ENCODE measurements at places on chromosomes 12 and 14.

DNA sequence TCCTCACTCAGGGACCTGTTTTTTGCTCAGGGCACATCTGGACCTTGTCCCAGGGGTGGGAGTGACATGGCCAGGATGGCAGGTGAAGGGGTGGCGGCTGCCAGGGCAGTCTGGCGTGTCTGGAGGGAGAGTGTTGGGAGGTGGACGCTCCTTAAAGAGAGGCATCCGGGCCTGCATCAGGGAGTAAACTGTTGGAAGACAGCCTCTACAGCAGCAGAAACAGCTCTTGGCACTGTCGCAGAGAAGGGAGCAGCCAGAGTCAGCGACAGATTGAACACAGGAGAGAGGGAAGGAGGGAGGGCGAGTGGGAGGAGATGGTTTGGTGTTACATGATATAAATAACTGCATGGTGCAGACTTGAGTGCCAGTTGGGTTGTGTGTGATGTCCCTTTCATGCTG is 52.8 kb downstream of the IGF1 start:
- peak; percentile 4 for DNase-seq

GRCh38 chr14:35149239-35149638 is 26.9 kb downstream of the PRORP start:
- DNase-seq = no peak

DNA sequence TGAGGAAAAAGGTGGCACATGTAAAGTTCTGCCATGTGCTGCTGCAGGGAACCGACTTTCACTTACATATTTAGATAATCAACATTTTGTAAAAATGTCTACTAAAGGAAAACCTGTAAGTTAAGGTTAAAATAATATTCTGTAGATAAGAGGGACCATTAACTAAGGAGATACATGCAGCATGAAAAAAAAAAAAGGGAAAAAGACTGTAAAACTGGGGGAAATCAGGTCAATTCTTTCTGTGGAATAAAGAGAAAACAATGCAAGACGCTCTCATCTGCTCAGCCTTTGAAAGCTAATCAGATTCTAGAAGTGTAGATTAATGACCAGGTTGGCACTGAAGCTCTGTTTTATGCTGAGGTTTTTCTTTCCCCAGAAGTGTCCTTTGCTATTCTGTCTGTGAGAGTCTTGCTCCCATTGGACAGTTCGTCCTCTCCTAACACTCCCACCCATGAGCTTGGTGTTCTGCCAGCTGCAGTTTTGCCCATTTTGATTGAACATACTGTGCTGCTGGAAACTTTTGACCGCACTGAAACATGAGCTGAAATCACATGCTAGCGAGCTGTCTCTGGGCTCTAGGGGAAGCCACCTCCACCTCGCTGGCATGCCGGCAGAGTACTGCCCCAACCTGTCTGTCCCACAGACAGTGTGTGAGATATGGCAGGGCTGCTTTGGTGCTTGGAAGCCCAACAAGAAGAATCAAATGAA is 39.7 kb downstream of the PPTC7 start:
- DNase-seq = peak; percentile 71

GRCh38 chr14:86510491-86510890 is 980.5 kb downstream of the FLRT2 start:
- no peak for DNase-seq

- peak; percentile 11 for DNase-seq
Observed at GRCh38 chr14:91415794-91416743, 1.6 kb downstream of the CCDC88C start.

GRCh38 chr14:50871914-50872732 is at the start of gene ABHD12B:
TSS of gene ABHD12B (plus strand) at chr14:50872053. CDS start at chr14:50872175, 122 bp downstream.
- no peak for DNase-seq

- no peak for DNase-seq
Observed at GRCh38 chr12:447141-447540, 12.6 kb upstream of the B4GALNT3 start.

- no peak for DNase-seq
Observed at GRCh38 chr14:104659764-104660523, 29.5 kb upstream of the INF2 start.

- no peak for DNase-seq
Observed at GRCh38 chr12:104378427-104378826, 74.9 kb downstream of the EID3 start.

GRCh38 chr14:83733670-83734069 is 1796.3 kb upstream of the FLRT2 start:
- DNase-seq = no peak

- DNase-seq = no peak
Observed at GRCh38 chr12:47419497-47419896, 286.3 kb downstream of the RPAP3 start.

GRCh38 chr14:23125933-23126524 is 7.0 kb upstream of the CEBPE start:
- DNase-seq = no peak

- DNase-seq = no peak
Observed at GRCh38 chr12:122935318-122935717, 30.9 kb downstream of the ABCB9 start.

DNA sequence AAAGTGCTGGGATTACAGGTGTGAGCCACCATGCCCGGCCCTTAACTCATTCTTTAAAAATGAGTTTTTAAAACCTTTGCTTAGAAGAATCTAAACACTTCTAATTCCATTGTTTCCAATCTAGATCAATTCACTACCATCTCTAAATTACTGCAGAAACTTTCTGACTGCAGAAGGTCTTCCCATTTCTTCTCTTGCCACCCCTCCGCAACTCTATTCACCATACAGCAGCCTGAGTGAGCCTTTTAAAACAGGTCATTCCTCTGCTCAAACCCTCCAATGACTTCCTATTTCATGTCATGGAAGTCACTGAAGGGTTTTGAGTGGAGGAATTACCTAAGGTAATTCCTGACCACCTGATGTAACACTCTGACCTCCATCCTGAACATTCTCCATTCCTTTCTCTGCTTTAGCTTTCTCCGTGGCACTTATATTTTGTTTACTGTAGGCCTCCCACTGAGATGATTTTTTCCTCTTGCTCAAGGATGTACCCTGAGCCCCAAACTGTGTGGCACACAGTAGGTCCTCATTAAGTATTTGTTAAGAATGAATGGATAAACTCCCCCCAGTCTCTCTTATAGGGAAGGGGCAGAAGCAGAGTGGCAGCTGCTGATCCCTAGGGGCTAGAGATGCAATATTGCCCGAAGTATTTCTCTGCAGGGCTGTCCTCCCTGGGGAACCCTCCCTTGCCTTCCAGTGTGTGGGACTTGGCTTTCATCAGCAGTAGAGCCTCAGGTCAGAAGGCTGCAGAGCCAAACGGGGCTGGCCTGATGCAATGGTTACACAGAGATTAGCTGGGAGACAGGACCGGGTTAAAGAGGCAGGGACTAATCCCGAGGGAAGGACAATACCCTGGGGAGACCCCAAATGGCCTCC is 1.2 kb downstream of the DDIT3 start:
- DNase-seq = no peak

- peak; percentile 0 for DNase-seq
Observed at GRCh38 chr12:66482351-66483203, 180.3 kb downstream of the HELB start.

- DNase-seq = no peak
Observed at GRCh38 chr12:6635375-6635855, 344 bp downstream of the LPAR5 start.

- no peak for DNase-seq
Observed at GRCh38 chr12:44777044-44777443, 99.1 kb downstream of the NELL2 start.

DNA sequence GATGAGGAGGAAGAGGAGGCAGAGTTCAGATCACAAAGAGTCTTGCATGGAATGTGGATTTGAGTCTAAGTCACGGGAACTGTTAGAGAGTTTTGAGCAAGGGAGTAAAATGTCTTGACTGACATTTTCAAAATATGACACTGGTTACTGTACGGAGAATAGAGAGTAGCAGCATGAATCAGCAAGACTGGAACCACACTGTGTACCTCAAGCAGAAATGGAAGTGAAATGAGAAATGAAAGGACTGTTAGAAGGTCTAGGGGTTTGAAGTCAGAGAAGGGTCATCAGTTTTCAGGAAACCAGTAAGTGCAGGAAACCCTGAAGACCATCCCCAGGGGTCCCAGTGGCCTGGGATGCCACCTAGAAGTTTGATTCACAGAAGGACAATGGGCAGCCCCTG is 236.3 kb downstream of the GALC start:
- no peak for DNase-seq

DNA sequence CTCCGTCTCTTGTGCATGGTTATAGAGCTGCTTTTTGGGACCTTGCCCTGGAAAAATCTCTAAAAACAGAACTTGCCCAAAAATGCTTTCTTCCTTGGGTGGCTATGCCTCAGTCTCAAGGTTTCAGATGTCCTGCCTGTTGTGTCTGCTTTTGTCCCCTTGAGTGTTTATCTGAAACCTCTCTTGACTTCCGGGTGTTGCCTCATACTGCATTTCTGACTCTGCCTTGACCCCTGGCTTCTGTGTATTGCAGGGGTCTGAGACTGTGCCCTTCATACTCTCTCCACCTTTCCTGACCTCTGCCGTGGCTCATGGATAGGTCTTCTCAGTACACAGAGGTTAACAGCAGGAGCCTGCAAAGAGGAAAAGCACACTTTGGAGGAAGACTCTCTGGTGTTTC is 124.8 kb upstream of the NTF3 start:
- DNase-seq = no peak

GRCh38 chr14:105390849-105391500 is 7.4 kb upstream of the TEX22 start:
- DNase-seq = no peak

DNA sequence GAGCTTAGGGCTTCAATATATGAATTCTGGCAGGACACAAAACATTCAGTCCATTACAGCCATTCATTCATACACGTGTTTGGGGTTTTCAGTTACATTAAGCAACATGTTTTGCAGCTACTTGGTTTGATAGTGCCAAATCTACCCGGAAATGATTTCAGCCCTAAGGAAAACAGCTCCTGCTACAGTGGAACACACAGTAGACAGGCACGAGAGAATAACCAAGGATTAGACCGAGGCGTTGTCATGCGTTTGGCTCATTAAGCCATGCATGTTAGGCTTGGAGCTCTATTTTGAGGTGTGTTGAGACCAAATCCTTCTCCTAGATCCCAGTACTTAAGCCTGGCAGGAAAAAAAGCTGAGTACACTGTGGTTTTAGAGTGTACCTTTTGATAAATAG is 177.4 kb downstream of the PRKCH start:
- no peak for DNase-seq

GRCh38 chr12:69211160-69211559 is 28.2 kb upstream of the CPSF6 start:
- no peak for DNase-seq

GRCh38 chr14:55127460-55127951 is 1.5 kb upstream of the LGALS3 start:
- DNase-seq = no peak

GRCh38 chr14:76432827-76433752 is 57.2 kb downstream of the ESRRB start:
- no peak for DNase-seq

- no peak for DNase-seq
Observed at GRCh38 chr14:54649056-54649455, 82.1 kb downstream of the SAMD4A start.

- no peak for DNase-seq
Observed at GRCh38 chr14:75604979-75605851, 26.8 kb downstream of the FLVCR2 start.

- DNase-seq = no peak
Observed at GRCh38 chr12:123690191-123690840, 19.4 kb downstream of the TCTN2 start.

DNA sequence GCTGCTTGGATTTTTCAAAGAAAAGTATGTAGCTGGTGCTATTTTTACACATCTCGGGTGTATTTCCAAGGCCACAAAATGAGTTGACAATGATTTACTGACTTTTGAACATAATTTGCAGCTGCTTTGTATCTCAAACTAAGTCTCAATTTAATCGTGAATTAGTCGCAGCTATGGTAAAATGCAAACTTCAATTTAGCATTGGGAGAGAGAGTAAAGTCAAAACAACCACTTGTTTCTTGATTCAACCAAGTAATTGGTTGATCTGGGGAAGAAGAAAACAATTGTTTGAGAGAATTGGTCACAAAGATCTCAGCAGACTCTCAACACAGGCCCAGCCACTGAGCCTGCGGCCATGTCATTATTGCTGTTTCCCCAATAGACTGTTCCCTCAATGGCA is 75.0 kb upstream of the DYRK2 start:
- no peak for DNase-seq

- no peak for DNase-seq
Observed at GRCh38 chr14:26525085-26525484, 72.7 kb downstream of the NOVA1 start.

DNA sequence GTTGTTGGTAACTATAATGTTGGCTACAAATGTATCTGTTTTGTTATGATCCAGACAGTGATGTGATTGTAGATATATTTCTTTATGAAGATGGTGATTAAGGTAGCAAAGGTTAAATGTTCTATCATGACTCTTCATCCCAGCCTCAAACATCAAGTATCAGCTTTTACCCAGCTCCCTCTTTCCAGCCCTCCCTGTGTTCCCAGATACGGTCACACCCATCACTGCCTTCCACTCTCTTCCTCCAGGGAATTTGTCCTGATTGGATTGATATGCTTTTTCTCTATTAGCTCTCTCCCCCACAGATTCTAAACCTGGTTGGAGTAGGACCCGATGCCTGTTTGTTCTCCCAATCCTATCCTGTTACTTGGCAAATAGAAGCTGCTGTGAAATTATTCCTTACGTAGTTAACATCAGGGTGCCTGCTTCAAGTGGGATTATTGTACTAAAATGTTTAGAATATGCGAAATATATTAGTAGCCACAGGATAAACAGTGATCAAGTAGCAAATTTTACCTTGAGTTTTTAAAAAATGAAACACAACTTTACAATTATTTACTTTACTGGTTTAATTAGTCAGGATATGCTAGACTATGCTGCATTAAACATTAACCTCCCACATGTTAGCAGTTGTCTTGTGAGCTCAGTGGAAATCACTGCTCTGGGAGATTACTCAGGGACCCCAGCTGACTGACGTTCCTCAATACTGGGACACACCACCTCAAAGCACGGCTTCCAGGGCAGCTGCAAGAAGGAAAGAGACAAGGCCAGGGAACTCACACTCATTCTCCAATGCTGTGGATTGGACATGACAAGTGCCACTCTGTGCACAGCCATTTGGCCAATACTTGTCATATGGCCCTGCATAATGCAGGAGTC is 165.3 kb downstream of the ALX1 start:
- DNase-seq = no peak

- DNase-seq = no peak
Observed at GRCh38 chr14:55190906-55191202, 531 bp downstream of the DLGAP5 start.

GRCh38 chr12:63326260-63326659 is 175.3 kb upstream of the AVPR1A start:
- no peak for DNase-seq
